ENCODE measurements at places on chromosomes 4 and X.

DNA sequence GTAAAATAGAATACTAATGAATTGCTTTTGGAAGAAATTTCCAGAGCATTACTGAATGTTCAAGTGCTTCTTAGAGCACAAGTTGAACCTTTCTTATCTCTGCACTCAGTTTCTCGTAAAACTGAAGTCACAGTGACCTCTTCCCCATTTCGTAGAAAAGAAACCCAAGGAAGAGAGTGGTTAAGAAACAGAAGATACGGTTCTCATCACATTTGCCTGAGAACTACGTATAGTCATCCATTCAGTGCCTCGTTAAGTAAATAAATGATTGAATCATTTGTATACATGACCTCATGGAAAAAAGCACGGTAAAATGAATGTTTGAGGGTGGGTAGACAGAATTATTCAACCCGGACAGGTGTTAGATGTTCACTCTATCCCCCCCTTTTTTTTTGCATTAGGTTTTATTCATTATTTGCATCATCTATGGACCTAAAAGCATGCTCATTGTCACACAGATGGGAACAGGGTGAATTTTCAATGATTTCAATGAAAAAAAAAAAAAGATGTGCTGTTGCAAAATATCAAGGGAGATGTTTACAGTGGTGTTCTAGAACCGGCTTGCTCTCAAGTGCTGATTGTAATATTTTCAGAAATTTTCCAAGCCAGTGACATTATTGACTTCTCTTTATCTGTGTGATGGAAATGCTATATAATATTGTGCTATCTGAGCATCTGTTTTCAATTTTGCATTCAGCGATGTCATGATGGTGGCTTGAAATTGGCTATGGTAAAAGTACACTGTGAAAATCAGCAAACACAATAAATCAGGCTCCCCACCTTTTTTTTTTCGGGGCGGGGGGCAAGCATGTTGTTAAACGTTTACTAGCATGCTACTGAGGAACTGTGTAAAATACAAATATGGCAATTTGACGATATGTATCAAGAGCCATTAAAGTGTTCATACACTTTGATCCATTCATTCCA lies 4.3 kb downstream of the RHOH start:
- DNase-seq = no peak

GRCh38 chrX:38732866-38733265 lies 68.4 kb upstream of the MID1IP1 start:
- DNase-seq = no peak

- no peak for DNase-seq
These were observed 667.7 kb upstream of the SLIT2 start for GRCh38 chr4:19583827-19584569.

- no peak for DNase-seq
These were observed 1143.9 kb downstream of the STIM2 start for GRCh38 chr4:28004520-28004919.

DNA sequence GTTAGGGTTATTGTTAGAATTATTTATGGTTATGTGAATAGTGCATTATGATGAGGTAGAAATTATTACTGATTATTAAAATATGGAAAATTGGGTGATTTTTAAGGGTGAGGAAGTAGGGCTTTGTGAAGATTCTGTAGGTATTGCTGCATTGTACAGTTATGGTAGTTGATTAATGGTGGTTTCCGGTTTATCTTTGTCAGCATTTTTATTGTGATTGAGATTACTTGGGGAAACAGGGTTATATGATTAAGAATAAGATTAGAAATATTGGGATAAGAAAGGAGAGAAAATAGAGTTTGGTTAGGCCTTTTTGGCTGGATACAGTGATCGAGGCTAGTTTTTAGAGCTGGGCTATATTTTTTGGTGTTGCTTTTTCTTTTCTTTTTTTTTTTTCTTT lies 8.6 kb upstream of the IGBP1 start:
- no peak for DNase-seq

DNA sequence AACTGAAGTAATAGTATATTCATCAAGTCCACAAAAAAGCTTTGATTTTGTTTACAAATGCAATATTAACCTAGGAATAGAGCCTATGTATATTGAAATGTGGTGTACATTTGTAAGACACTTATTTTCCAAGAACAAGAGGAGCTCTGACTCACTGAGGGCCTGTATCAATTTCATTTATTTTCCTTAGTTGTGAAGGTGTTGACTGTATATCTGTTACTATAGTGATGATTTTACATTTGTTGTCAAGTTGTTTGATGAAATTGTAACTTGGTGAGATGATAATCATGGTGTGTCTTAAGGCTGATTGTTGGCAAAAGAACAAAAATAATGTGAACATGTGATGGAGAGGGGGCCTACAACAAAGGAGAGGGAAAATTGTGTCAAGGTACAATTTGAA lies 274.9 kb upstream of the TEX13A start:
- no peak for DNase-seq

GRCh38 chr4:128855621-128856020 lies 46.1 kb downstream of the JADE1 start:
- DNase-seq = no peak

- no peak for DNase-seq
These were observed 304.6 kb downstream of the SPRY1 start for GRCh38 chr4:123701131-123701575.

DNA sequence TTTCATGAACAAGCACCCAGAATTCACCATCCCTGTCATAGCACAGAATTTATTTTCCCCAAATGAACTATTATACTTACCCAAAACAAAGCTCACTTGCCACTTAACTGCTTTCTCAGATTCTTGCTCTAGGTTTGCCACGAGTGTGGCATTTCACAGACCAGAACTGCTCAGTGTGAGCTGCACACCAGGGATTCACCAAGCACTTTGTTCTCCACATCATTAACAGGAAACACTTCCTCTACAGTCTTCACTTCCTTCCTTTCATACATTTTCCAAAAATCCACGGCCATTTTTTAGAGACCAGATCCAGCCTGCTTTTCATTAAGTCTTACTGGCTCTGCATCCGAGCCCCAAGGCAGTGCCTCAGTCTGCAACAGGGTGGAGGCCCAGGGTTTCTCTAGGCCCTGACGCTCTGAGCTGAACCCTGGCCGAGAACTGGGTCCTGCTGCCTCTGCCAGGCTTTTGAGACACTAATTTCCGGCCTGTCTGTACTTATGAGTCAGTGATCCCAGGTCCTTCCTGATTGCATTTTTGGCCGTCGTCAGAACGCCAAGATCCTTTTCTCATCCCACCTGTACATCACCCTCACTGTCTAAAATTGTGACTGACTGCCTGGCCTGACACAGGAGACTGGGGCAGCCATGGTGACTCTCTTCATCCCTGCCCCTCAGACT lies 67.6 kb upstream of the MTNR1A start:
- no peak for DNase-seq

DNA sequence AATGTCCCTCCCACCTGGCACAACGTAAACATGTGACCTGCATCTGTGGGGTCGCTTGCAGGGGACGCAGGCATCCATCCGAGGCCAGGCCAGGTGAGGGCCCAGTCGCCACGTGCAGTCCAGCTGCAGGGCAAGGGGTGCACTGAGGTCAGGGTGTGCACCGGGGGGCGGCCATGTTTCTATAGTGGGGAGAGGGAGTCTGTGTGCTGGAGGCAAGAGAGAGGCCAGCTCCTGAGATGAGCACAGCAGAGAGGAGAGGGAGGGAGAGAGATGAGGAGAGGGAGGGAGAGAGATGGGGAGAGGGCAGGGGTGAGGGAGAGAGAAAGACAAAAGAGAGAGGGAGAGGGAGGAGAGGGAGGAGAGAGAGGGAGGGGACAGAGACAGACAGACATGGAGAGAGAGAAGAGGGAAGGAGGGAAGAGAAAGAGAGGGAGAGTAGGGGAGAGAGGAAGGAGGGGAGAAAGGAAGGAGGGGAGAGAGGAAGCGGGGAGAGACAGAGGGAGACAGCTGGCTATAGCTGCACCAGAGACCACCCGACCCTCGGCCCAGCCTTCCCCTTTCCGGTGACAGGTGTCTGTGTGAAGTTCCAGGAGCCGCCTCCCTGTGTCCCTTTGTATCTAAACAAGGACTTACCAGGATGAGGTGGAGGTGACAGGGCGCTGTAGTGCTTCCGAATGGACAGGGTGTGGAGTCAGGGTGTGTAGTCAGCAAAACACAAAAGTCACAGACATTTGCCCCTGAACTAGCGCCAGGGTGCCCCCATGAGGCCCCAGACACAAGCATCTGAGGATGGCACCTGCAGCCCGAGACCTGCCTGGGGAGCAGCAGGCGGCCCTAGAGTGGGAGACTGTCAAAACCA lies 68.7 kb downstream of the ADRA2C start:
- DNase-seq = no peak

- DNase-seq = no peak
These were observed 72.9 kb downstream of the ADAMTS3 start for GRCh38 chr4:72496119-72496518.

DNA sequence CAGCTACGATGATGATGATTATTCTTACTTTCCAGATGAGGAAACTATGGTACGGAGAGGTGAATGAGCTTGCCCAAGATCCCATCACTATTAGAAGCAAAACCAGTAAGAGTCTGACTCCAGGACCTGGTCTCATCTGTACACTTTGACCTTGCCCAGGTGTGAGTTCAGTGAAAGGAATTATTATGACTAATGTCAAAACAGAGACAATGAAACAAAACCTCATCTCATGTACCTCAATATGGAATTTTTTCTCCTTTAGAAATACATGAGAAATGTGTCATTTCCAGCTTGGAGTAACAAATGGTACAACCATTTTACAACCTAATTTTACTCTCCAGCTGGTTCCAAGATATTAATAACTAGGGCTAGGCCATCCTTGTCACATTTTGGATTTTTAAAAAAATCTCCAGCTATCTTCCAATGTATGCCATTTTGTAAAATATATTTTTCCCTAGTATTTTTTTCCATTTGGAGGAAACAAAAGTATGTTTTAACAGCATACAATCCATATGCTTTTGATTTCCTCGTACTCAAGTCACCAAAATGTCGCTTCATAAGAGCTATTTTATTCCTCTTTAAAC lies 213.8 kb downstream of the PTTG2 start:
- no peak for DNase-seq

- DNase-seq = no peak
These were observed 62.7 kb downstream of the SH3RF1 start for GRCh38 chr4:169208090-169208455.

GRCh38 chr4:4867375-4868039 lies 8.0 kb downstream of the MSX1 start:
- no peak for DNase-seq

DNA sequence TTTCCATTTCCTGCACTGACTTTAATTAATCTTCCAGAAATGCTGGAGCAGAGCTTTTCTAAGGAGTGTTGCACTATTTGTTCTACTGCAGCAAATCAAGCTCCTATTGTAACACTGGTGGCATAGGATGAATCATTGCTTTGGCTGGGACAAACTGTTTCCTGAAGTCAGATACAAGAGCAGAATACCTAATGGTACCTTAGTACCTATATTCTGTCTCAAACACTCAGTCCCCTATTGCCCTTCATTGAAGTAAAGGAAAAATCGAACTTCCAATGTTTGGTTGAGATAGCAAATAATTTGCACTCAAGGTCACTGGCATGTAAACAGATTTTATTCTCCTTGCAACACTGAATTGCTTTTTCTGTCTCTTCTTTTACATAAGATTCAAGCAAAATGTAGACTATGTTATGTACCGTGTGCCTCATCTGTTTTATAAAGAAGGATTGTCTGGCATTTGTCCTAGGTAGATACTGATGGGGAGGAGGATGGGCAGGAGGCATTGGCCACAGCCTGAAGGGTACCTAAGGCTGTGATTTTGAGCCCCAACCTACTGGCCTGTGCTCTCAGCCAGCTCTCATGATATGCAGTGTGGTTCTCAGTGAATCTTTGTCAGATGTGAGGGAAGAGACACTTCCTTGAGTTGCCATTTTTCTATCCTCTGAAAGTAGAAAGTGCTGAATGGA lies 141.6 kb downstream of the AASDH start:
- DNase-seq = no peak

DNA sequence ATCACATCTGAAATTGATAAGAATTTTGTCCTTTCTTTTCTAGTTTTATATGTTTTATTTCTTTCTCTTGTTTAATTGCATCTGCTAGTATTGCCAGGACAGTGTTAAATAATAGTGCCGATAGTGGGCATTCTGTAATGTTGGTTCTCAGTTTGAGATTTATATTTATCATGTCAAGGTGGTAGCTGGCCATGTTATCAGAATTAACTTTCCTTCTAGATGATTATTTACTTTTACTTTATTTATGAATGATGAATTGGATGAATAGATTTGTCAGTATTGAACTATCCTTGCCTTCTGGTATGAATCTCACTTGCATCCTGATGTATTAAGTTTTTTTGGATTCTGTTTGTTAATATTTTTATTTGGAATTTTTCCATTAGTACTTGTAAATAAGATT lies 42.7 kb downstream of the METAP1 start:
- DNase-seq = no peak

DNA sequence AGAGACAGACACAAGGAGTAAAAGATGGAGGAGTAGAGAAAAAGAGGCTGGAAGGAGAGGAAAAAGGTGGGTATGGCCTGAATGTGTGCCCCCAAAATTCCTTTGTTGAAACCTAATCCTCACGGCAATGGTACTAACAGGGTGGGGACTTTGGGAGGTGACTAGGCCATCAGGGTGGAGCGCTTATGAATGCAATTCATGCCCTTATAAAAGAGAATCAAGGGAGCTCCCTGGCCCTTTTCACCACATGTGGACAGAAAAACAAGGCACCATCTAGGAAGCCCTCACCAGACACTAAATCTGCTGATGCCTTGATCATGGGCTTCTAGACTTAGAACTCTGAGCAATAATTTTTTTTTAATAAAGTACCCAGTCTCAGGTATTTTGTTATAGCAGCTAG lies 255.1 kb downstream of the NPFFR2 start:
- no peak for DNase-seq

GRCh38 chr4:36402008-36402758 lies 120.8 kb downstream of the DTHD1 start:
- DNase-seq = no peak

DNA sequence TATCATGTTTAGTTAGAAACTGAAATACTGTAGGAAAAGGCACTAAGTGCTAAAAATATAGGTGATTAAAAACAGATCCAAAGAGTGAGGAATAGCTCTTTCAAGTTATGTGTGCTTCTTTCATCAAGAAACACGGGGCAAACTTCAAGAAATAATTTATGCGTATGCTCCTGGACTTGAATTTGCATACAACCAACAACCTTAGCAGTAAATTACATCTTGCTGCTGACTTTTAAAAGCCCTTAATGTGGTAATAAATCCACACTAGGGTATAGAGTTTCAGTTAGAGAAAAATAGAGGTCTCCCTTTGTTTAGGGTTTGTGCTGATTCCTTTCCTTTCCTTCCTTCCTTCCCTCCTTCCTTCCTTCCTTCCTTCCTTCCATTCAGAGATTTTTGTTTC lies 94.5 kb upstream of the GC start:
- no peak for DNase-seq

GRCh38 chrX:37829721-37830120 lies 17.6 kb downstream of the DYNLT3 start:
- DNase-seq = no peak

DNA sequence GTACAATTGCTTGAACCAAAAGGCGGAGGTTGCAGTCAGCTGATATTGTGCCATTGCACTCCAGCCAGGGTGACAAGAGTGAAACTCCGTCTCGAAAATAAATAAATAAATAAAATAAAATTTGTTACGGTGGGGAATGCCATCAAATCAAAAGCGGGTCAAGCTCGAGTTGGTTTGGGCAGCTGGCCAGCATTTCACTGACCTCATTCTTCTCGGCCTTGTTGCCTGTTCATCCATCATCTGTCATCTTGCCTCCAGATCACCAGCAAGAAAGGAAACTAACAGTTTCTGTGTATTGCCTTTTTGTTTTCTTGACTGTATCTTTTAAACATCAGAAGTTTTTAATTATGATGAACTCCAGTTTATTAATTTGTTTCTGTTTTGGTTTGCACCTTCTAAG lies 31.5 kb upstream of the KLHL2 start:
- DNase-seq = no peak

- no peak for DNase-seq
These were observed 57.0 kb downstream of the PLAC1 start for GRCh38 chrX:134601240-134601765.

All from CMK (cell line).